Dermis lymphatic vessel endothelial cell (primary cell): ENCODE measurements at places on chromosomes 1 and 21. TPM values are rescaled to one million over a fixed set of nuclear protein-coding genes. Genes with fewer than 3 reads are reported as not detected.

CNTN2 gene
- total RNA-seq: not detected in 2 replicates

RHBG gene
- not detected in 2 replicates for total RNA-seq

CNR2 gene
- not detected in 2 replicates for total RNA-seq

KRTAP11-1 gene
- total RNA-seq: not detected in 2 replicates

LMOD1 gene
- total RNA-seq: 0.11 TPM in 1 of 2 replicates, not detected in the other

XCL2 gene
- total RNA-seq: not detected in 2 replicates

DAB1 gene
- total RNA-seq: 0.09 TPM in 1 of 2 replicates, not detected in the other

FDPS gene
- total RNA-seq: 350 and 458 TPM in 2 replicates

CCDC190 gene
- 0.11 TPM in 1 of 2 replicates, not detected in the other for total RNA-seq
